ENCODE measurements at places on chromosomes 5 and 9.

DNA sequence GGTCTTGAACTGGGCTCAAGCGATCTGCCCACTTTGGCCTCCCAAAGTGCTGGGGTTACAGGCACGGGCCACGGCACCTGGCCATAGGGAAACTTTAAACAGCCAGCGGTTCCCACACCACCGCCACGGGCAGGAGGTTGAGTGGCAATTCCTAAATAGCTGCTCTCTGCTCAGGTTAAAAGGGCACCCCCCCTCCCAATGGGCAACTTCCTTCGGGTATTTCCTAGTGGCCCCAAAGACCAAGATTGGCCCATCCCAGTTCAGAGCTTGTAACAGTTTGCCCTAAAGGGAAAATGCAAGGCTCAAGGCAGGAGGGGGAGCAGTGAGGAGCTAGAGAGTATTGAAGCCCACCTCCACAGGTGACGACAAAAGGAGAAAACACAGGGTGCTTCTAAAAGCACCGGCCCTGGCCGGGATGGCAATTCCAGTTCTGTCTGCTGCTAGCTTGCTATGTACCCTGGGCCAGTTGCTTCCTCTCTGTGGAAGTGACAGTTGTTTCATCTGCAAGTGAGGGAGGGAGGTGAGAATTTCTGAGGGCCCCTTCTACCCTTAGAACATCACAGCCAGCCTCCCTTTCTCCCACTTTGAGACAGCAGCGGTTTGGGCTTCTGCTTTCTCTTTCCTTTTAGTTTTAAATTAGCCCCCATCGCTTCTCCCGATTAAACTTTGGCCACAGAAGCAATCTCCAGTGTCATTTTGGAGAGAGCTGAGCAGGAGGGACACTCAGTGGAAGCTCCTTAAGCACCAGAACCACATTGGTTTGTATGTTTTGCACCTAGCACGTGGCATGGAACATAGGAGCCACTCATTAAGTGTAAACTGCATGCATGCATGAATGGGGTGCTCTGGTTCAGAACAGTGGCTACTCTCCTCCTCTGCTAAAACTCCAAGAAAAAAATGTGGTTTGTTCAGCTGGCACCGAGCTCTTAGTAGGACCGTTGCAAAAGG lies 17.3 kb upstream of the TNIP1 start:
- H3K4me1 ChIP-seq = peaks cover 22% of the 10 kb centered on the region
- peaks cover 23% of the 10 kb centered on the region for H3K36me3 ChIP-seq
- no peak for DNase-seq
- no peaks in the 10 kb centered on the region for H3K27me3 ChIP-seq
- H3K27ac ChIP-seq = no peak overlapping the region
- no peak overlapping the region for H3K4me3 ChIP-seq

DNA sequence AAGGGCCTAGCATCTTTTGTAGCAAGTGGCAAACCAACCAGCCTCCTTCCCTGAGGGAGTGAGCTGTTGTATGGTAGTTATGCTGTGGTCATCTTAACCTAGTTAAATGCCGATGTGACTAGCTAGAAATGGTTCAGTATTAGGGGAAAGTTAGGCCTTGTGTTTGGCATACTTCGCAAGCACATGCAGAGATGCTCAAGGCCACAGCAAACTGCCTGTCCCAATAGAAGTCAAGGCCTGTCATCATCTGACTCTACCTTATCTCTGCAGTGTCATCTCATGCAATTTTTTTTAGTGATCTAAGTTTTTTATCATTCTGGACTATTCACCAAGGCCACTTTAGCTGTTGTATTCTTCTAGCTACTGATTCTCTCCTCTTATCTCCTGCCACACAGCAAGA lies 5.2 kb upstream of the EXOSC3 start:
- H3K36me3 ChIP-seq = no peaks in the 10 kb centered on the region
- H3K27ac ChIP-seq = no peak overlapping the region
- H3K27me3 ChIP-seq = no peaks in the 10 kb centered on the region
- H3K4me1 ChIP-seq = no peaks in the 10 kb centered on the region
- H3K4me3 ChIP-seq = no peak overlapping the region

GRCh38 chr5:170097934-170098333 lies 7.8 kb upstream of the FOXI1 start:
- no peaks in the 10 kb centered on the region for H3K27me3 ChIP-seq
- no peaks in the 10 kb centered on the region for H3K36me3 ChIP-seq
- no peak for DNase-seq
- no peaks in the 10 kb centered on the region for H3K4me1 ChIP-seq
- H3K4me3 ChIP-seq = no peak overlapping the region

DNA sequence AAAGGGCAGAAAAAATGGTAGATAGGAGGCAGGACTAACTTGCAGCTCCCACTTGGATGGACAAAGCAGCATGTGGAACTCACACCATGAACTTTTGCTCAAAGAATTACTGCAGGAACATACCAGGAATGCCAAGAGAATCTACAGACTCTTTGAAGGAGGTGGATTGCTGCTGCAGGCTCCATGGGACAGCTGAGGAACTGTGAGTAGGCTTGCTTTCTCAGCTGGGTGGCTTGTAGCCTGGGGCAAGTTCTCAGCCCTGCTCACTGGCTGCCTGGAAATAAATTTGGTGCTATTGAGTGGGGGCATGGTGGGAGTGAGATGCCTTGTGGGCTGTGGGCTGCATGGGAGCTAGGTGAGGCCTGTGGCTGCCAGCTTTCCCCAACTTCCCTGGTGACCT lies 574.5 kb downstream of the PRELID2 start:
- H3K27ac ChIP-seq = no peak overlapping the region
- no peaks in the 10 kb centered on the region for H3K4me1 ChIP-seq
- no peaks in the 10 kb centered on the region for H3K27me3 ChIP-seq
- H3K4me3 ChIP-seq = no peak overlapping the region
- H3K36me3 ChIP-seq = no peaks in the 10 kb centered on the region

GRCh38 chr5:148623741-148624140 lies 30.6 kb downstream of the HTR4 start:
- H3K27ac ChIP-seq = no peak overlapping the region
- no peaks in the 10 kb centered on the region for H3K36me3 ChIP-seq
- H3K4me1 ChIP-seq = no peaks in the 10 kb centered on the region
- DNase-seq = no peak
- H3K4me3 ChIP-seq = no peak overlapping the region

GRCh38 chr5:27316271-27316650 lies 277.9 kb upstream of the CDH9 start:
- no peaks in the 10 kb centered on the region for H3K27me3 ChIP-seq
- DNase-seq = no peak
- no peaks in the 10 kb centered on the region for H3K36me3 ChIP-seq
- no peaks in the 10 kb centered on the region for H3K4me1 ChIP-seq
- H3K27ac ChIP-seq = no peak overlapping the region

GRCh38 chr9:114732823-114733222 lies 50.8 kb upstream of the TEX48 start:
- no peak overlapping the region for H3K27ac ChIP-seq
- no peaks in the 10 kb centered on the region for H3K4me1 ChIP-seq
- H3K27me3 ChIP-seq = no peaks in the 10 kb centered on the region
- H3K4me3 ChIP-seq = no peak overlapping the region
- DNase-seq = no peak
- no peaks in the 10 kb centered on the region for H3K36me3 ChIP-seq

DNA sequence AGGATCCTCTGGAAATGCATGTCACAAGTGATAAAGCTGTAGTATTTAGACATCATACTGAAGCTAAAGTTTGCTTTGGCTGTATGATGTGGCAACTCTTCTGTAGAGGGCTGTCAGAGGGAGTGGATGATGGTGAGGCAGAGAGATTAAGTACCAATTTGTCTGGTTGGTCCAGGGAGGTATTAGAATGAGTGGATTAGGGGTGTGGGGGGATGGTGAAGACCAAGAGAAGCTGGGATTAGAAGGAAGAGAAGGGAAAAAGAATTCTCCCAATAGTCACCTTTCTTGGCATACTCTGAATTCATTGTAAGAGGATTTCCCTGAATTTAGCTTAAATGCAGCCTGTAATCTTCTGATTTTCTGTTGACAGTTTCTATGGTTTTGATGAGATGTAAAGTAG lies 3.6 kb downstream of the PCDHAC2 start:
- no peak overlapping the region for H3K27ac ChIP-seq
- no peak for DNase-seq
- H3K27me3 ChIP-seq = no peaks in the 10 kb centered on the region
- H3K4me3 ChIP-seq = no peak overlapping the region
- H3K4me1 ChIP-seq = peaks cover 4% of the 10 kb centered on the region
- no peaks in the 10 kb centered on the region for H3K36me3 ChIP-seq

DNA sequence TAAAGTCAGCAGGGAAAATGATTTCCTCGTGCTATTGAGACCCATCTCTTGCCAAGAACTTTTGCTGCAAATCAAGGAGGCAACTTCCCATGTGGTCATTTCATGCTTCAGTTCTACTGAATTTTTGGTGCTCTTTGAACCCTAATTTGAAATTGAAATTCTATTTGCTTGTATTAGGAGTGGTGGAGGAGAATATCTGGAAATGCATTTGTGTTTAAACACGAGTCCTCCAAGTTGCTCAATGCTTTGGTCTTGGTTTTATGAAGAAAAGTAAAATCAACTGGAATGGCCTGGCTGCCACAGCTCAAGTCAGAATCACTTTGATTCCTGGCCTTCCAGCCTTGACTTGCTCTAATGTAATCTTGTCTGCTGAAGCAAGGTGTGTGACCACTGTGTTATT lies 613.2 kb downstream of the TLE1 start:
- H3K4me1 ChIP-seq = no peaks in the 10 kb centered on the region
- no peak overlapping the region for H3K27ac ChIP-seq
- no peaks in the 10 kb centered on the region for H3K36me3 ChIP-seq
- DNase-seq = no peak
- H3K27me3 ChIP-seq = no peaks in the 10 kb centered on the region

DNA sequence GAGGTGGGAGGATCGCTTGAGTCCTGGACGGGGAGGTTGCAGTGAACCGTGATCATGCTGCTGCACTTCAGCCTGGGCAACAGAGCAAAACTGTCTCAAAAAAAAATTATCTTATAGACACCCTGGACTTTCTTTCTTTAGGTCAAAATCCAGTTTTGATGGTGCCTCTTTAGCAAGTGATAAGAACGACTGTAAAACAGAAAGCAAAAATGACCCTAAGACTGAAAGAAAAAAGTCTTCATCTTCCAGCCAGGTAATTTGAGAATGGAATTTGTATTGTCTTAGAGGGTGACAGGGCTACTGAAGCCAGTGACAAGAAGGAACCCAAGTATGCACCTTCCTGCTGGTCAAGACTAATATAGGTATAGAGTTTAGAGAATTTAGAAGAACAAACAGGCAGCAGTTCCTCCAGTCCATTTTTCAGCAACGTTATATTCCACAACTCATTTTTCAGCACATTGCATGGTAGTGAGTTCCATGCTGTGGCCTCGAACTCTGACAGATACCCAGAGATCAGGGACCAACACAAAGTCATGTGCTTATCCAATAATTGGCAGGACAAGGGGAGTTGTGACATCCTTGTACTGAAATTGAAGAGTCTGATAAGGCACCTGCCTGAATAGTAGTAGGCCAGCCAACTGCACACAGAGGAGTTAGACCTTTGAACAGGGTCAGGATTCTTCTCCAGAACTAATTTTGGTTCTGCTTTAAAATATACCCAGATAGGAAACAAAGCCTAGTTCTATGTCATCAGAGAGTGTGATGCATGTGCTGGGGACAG lies 46.5 kb downstream of the GRAMD2B start:
- no peak overlapping the region for H3K4me3 ChIP-seq
- peaks cover 17% of the 10 kb centered on the region for H3K4me1 ChIP-seq
- H3K27me3 ChIP-seq = no peaks in the 10 kb centered on the region
- H3K27ac ChIP-seq = peak overlapping the region; percentile 62
- peaks cover 33% of the 10 kb centered on the region for H3K36me3 ChIP-seq

- H3K36me3 ChIP-seq = no peaks in the 10 kb centered on the region
- no peak overlapping the region for H3K27ac ChIP-seq
- H3K27me3 ChIP-seq = no peaks in the 10 kb centered on the region
- no peak overlapping the region for H3K4me3 ChIP-seq
These were observed 23.8 kb upstream of the LRRC14B start for GRCh38 chr5:167511-167910.

DNA sequence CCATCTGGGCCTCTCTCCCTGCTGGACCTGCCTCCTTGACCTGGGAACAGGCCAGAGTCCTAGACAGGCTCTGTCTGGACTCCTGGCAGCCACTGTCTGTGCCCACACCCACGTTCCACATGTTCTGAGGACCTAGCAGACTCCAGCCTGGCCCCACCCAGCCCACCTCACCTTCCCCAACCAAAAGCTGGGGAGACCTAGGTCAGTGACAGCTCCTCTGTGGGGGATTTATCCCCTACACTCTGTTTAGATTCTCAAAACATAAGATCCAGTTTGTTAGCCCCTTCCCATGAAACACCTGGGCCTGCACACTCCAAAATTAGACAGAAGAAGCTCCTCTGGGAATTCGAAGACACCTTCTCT lies 59.8 kb upstream of the ADAMTS2 start:
- DNase-seq = no peak
- H3K4me3 ChIP-seq = no peak overlapping the region
- no peaks in the 10 kb centered on the region for H3K36me3 ChIP-seq
- no peaks in the 10 kb centered on the region for H3K4me1 ChIP-seq
- H3K27me3 ChIP-seq = no peaks in the 10 kb centered on the region

DNA sequence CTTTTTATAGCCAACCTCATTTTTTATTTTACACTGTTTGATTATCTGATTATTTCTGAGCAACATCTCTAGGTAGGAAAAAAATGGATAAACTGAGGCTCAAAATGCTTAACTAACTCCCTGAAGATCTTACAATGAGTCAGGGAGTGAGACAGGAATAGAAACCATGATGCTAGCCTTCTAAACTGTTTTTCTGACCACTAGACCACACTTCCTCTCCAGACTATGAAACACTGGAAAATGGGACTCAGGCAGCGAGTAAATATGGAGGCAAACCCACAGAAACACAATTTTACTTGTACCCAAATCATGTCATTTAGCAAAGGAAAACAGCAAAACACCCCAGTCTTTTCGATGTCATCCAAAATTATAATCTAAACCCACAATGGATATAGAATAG lies 129.9 kb upstream of the ANKH start:
- no peaks in the 10 kb centered on the region for H3K4me1 ChIP-seq
- no peak for DNase-seq
- H3K27ac ChIP-seq = no peak overlapping the region
- H3K27me3 ChIP-seq = no peaks in the 10 kb centered on the region
- H3K4me3 ChIP-seq = no peak overlapping the region

GRCh38 chr9:68513981-68514380 lies 26.7 kb downstream of the TMEM252 start:
- H3K27me3 ChIP-seq = no peaks in the 10 kb centered on the region
- DNase-seq = no peak
- H3K27ac ChIP-seq = peak overlapping the region; percentile 44
- peaks cover 7% of the 10 kb centered on the region for H3K36me3 ChIP-seq
- H3K4me1 ChIP-seq = peaks cover 10% of the 10 kb centered on the region

DNA sequence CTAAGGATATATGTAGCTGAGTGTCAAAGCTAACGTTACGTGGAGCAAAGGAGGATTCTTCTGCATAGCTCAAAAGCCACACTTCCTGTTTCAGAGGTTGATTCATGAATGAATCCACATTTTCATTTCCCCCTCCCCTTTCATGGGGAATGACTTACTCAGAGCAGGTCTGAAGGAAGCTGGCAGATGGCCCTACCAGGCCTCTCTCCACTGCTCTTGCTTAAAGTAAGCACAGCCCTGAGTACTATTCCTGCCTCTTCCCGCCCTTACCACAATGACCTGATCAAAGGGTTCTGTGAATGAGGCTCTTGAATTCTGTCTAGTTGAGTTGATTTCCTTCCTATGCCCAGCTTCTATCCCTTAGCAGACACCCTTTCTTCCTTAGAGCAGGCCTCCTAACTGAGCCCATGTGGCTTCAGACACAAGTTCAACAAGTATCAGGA lies 6.3 kb downstream of the IGIP start:
- no peaks in the 10 kb centered on the region for H3K27me3 ChIP-seq
- H3K27ac ChIP-seq = no peak overlapping the region
- H3K4me3 ChIP-seq = no peak overlapping the region
- no peaks in the 10 kb centered on the region for H3K36me3 ChIP-seq
- peaks cover 15% of the 10 kb centered on the region for H3K4me1 ChIP-seq
- no peak for DNase-seq

- peaks cover 13% of the 10 kb centered on the region for H3K36me3 ChIP-seq
- H3K27ac ChIP-seq = peak overlapping the region; percentile 98
- H3K4me3 ChIP-seq = no peak overlapping the region
- no peak for DNase-seq
These were observed 3.2 kb downstream of the ATOSB start for GRCh38 chr9:35112257-35113020.

All from ascending aorta (tissue), 2 donors.